ENCODE measurements at places on chromosomes 16 and 17. TPM values are rescaled to one million over a fixed set of nuclear protein-coding genes. Genes with fewer than 3 reads are reported as not detected.

DNA sequence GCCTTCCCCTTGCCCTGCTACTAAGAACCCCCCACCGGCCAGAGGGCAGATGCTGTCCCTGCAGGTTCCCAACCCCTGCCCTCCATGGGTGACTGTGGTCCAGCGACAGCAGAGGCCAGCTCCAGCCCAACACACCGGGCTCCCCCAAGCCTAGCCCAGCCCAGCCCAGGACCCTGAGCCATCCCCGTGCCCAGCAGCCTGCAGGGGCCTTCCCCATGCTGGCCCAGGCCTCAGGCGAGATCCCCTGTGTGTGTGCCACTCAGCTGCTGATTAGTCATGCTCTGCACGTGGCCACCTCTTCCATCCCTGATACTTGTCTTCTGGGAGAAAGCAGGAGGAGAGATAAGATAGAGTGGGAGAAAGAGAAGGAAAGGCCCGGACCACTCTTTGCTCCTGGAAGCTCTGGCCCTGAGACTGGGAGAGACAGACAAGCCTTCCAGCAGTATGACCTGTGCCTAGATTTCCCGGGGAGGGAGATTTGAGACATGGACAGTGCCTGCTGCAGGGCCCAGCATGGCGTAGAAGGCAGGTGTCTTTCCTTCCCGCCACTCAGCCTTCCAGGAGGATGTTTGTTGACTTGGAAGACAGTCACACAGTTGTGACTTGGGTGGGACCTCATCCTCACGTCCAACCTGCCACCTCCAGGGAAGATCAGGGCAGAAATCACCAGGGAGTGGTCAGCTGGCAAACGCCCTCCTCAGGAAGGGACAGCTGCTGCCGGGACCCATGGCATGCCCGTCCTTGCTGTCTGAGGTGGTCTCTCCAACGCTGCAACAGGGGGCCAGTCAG is 41.3 kb upstream of the RASD1 start:
- DNase-seq, result no peak

DNA sequence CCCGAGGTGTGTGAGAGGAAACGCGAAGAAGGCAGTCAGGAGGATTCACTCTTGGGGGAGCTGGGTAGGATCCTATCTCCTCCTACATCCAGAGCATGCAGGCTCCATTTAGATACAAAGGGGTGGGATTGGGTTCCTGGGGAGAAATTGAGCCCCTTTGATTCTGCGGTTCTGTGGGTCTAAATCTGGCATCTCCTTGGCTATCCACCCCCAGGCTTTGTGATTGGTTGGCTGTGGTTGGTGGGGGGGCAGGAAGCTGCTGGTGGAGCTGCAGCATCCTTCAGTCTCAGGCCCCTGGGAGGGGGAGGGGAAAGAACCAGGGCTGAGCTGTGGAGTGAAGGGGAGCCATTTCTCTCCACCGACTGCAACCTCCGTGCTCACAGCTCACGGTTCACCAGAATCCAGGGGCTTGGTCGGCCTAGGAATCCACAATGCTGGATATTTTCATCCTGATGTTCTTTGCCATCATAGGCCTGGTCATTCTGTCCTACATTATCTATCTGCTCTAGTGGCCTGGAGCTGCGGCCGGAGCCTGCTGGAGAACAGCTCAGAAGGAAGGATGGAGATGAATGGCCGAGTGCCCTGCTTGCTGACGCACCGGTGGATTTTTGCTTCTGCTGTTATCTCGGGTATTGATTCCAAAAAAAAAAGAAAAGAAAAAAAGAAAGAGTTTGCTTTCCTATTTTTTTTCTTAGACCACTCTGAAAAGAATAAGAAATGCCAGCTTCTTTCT is at the start of gene LASP1NB:
Gene LASP1NB, plus strand, starts transcription at position 352 of the 733 bp plus-strand sequence.
- DNase-seq, result no peak

GRCh38 chr16:66026787-66027330 is 339.6 kb upstream of the CDH5 start:
- DNase-seq, result no peak

- no peak for DNase-seq
Measured at GRCh38 chr16:29911676-29912010, 11.4 kb downstream of the ASPHD1 start.

- no peak for DNase-seq
Measured at GRCh38 chr17:83053021-83053681, 26.3 kb upstream of the METRNL start.

DNA sequence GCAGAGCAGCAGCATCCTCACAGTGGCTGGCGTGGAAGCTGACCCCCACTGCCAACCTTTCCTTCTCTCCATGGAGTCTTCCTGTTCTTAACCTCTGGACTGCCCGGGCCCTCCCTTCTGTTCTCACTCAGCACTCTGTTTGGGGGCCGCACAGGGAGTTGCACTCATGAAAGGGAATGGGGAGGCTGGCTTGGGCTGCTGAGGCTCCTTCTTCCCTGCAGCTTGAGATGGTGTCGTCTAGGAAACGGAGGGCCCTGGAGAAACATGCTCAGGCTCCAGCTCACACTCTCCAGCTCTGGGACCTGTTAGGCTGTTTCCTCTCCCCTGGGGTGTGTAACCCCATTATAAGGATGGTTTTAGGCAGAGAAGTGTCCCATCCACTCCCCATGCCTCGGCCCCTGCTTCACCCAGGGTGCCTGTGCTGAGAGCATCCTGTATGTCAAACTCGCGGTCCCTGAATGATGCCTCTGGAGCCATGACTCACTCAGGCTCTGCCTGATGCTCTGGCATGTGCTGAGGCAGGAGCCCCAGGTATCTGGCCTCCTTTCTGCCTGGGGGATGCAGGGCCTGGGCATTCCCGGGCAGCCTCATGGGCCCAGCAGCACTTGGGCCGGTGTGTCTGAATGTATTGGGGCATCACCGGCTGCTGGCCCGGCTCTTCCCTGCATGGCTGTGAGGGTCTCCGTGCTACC is 18.9 kb downstream of the TMEM94 start:
- DNase-seq, result no peak

GRCh38 chr16:5736209-5736930 is 638.8 kb upstream of the EEF2KMT start:
- no peak for DNase-seq

DNA sequence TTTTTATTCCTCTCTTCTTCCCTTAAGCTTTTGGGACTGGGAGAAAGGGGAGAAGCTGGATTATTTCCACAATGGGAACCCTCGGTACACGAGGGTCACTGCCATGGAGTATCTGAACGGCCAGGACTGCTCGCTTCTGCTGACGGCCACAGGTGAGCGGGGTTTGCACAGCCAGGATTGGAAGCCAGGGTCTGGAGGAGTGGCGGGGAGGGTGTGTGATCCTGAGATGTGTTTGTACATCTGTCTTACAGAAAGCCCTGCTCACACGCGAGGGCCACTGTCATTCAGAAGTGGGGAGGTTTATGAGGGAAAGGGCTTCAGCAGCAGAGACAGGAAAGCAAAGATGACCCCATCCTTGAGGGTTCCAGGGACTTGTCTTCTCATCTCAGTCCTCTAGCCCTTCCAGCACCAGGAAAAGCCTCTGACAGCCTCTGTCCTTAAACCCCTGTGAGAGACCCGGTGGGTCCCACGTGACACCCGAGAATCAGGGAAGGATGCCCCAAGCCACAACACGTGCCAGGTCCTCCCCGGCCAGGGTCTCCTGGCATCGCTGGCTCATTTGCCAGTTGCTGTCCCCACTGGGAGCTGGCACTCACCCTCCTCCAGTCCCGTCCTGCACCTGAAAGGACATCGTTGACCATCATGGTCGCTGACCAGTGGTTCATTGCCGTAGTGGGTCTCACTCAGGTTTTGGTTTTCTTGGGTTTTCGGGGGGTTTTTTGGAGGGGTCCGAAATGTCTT is 44.3 kb upstream of the CHMP6 start:
- DNase-seq, result no peak

DNA sequence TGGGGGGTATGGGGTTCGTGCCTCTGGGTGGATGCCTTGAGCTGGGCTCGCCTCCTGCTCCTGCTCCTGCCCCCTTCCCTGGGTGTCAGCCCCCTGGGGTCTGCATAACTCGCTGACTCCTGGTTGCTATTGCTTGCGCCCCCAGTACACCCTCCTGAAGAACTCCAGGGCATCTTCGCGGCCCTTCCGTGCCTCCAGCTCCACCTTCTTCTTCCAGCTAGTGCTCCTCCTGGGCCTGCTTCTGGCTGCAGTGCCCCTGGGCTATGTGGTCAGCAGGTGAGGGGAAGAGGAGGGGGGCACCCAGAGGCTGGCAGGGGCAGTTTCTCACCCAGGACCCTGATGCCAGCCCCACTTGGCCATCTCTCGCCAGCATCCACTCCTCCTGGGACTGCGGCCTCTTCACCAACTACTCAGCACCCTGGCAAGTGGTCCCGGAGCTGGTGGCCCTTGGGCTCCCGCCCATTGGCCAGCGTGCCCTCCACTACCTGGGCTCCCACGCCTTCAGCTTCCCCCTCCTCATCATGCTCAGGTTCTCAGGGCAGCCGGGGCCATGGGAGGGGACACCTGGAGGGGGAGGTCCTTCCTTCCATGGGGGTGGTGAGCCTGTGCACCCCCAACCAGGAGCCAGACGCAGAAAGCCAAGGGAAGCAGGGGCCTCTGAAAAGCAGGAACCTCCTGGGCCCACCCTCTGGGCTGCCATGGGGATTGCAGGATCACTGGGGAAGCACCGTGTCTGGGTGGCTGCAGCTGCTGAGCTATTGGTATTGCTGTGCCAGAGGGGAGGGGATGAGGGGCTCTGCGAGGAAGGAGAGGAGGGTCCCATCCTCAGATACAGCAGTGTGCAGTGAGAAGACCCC is 7.8 kb upstream of the C17orf99 start:
- DNase-seq, result no peak

- no peak for DNase-seq
Measured at GRCh38 chr17:29243792-29244191, 2.9 kb upstream of the CRYBA1 start.

GRCh38 chr17:17757956-17758845 is 76.9 kb downstream of the RAI1 start:
- DNase-seq, result no peak

DNA sequence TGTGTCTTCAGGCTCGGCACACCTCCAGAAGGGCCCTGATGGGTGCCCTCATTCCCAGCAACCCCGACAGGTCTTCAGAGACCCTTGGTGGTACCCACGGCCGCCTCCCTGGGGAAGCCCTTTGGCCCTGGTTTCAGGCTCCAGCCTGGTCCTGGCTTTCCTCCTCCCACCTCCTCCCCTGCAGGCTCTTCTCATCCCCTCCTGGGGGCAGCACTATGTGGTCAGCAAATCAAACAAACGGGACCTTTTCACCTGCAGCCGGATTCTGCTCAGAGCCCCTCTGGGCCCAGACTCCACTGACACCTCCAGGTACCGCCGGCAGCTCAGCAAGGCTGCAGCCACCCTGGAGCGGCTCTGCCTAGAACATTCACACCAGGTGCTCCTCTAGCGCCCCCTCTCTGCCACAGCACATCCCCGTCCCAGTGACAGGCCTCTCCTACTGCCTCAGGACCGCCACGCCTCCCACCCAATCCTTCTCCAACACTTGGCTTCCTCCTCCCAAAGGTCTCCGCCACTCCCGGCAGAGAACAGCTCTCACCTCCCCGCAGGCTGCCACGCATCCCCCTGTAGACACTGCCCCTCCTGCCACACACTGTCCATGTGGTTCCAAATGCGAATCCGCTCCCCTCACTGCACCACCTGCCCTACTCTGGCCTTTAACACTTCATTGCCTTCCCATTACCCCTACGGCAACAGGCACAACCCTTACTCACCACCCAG is 12.0 kb downstream of the CORO7 start:
- no peak for DNase-seq

DNA sequence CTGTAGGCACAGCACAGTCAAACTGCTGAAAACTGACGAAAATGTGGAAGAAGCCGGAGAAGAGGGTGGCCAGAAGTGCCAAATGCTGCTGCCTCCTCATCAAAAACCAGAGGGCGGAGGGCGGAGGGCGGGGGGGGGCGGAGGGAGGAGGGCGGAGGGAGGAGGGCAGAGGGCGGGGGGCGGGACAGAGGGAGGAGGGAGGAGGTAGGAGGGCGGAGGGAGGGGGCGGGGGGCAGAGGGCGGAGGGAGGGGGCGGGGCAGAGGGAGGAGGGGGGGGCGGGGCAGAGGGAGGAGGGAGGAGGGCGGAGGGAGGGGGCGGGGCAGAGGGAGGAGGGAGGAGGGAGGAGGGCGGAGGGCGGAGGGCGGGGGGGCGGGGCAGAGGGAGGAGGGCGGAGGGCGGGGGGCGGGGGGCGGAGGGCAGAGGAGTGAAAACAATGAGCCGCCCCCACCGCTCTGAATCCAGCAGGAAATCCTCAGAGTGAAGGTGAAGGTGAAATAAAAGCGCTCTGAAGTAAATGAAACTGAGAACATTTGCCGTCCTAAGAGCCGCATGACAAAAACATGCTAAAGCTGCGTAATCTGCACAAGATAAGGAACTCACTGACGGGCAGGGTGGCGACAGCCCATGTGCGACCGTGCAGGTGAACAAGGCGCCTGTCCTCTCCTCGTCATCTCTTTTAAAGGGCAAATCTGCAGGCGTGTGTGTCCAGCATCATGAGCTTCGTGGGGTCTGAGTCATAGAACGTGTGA is 22.6 kb upstream of the CBFA2T3 start:
- DNase-seq, result no peak

GRCh38 chr17:11023639-11024479 is 186.0 kb upstream of the PIRT start:
- DNase-seq, result no peak

GRCh38 chr17:75338335-75338734 is 49.1 kb upstream of the SLC25A19 start:
- DNase-seq, result peak; percentile 34

The SLFN14 gene
- not detected for total RNA-seq

The ICAM2 gene
- 0.48 TPM for total RNA-seq

The SLC9A5 gene
- total RNA-seq, result 2.1 TPM

The CHST5 gene
- total RNA-seq, result not detected

The SLC12A3 gene
- total RNA-seq, result not detected

The LGALS9 gene
- 1.1 TPM for total RNA-seq

The KRT39 gene
- not detected for total RNA-seq

The MTSS2 gene
- 31.0 TPM for total RNA-seq

The GPR142 gene
- total RNA-seq, result not detected

The KCNAB3 gene
- total RNA-seq, result 1.0 TPM

The ADAD2 gene
- total RNA-seq, result not detected

All from foreskin keratinocyte (primary cell).